ENCODE measurements at places on chromosomes 12 and 14. TPM values are rescaled to one million over a fixed set of nuclear protein-coding genes. Genes with fewer than 3 reads are reported as not detected.

LBHD2 gene
- total RNA-seq, result not detected

P3H3 gene
- total RNA-seq, result 29.5 TPM

RDH16 gene
- total RNA-seq, result 0.59 TPM

BDKRB1 gene
- total RNA-seq, result not detected

KLRC4 gene
- 1.5 TPM for total RNA-seq

SOAT2 gene
- total RNA-seq, result 0.16 TPM

CLEC4C gene
- not detected for total RNA-seq

LMNTD1 gene
- not detected for total RNA-seq

OASL gene
- total RNA-seq, result 1.3 TPM

KRT75 gene
- not detected for total RNA-seq

LRRC43 gene
- 0.66 TPM for total RNA-seq

DCN gene
- total RNA-seq, result 1,081 TPM

BCL2L14 gene
- total RNA-seq, result not detected

GLIPR1L1 gene
- total RNA-seq, result not detected

NPAS3 gene
- 2.0 TPM for total RNA-seq

TAS2R43 gene
- total RNA-seq, result 9.2 TPM

KRT6C gene
- total RNA-seq, result not detected
